ENCODE measurements at places on chromosomes 16 and 17.

DNA sequence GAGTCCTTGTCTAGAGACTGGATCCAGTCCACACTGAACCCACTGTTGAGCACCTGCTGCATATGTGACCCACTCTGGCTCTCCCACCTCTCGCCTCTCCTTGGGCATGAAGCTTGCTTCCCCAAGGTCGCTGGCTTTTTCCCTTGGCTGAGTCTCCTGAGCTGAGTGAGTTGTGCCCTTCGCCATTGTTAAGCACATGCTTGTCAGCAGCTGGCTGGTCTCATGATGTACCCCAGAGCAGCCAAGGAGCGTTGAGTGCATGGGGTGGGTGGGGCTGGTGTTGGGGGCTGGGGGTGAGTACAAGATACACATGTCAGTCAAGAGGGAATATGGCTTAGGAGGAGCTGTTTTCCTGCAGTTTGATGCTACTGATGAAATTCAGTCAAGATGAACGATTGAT, 165.6 kb downstream of the SNX29 start:
- DNase-seq: no peak

DNA sequence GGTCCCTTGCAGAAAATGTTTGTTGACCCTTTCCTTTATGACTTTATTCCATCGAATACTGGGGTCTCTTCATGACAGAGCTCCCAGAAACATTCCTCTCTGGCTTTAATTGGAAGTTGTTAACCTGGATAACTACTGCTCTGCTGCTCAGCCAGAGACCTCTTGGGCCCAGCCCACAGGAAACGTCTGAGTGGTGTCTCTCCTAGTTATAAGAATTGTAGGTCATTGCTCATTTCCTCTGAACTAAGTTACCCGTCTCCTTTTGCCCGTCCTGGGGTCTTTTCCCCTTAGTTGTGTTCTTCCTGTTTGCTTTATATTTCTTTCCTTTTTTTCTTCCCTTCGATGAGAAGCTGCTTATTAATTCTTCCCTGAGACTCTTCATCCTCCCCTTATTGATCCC, 9.0 kb downstream of the MAP2K6 start:
- no peak for DNase-seq

DNA sequence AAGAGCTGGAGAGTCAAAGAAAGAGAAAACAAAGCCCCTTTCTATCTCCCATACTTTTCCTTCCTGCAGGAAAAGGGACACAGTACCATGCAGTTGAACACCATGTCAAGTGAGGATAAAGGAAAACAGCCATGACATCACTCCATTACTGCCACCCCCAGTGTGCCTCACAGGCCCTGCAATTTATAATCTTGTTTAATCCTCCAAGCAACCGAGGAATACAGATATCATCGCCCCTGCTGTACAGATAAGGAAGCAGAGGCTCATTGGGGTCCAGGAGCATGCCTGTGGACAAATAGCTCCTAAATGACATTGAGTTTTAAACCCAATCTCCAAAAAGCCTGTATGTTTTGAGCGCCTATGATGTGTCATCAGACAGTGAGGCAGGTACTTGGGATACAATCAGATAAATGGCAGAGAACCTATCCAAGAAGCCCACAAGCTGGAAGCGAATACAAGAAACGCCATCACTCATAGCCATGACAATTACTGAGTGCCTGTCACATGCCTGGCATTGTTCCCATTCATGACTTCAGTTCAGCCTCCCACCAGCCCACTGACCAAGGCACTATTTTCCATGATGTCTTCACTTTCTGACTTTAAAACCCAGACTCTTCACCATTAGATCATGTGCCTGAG, 45.5 kb downstream of the CPPED1 start:
- no peak for DNase-seq

- no peak for DNase-seq
Measured at GRCh38 chr17:349666-350065, 2.9 kb downstream of the RPH3AL start.

Measured in activated CD4-positive, alpha-beta T cell treated with anti-CD3 and anti-CD28 coated beads, Interleukin-2, amount 50 U/mL, for 16 hours (primary cell).